ENCODE measurements at places on chromosomes 5 and 9.
A peak's percentile ranks its signal among the peaks of the same experiment; 100 is the strongest.

- no peak for DNase-seq
Measured at GRCh38 chr5:60916646-60917045, 28.2 kb downstream of the ERCC8 start.

- peak; percentile 59 for DNase-seq
Measured at GRCh38 chr9:17810728-17811571, 232.1 kb downstream of the SH3GL2 start.

DNA sequence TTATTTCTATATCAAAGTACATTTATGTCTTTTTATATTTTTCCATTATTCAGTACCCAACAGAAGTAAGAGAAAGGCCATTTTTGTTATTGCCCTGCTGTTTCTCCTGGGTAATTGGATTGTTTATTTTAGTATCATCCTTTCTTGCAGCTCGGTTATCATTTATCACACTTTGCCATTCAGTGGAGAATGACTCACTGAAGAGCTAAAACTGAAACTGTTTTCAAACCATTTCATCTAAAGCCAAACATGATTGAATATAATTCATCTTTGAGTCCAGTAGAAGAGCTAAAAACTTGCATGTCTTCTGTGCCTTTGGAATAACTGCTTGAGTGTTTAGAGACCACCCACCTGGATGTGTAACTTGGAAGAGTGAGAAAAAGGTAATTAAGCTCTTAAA lies 139.5 kb upstream of the PRDM9 start:
- no peak for DNase-seq

GRCh38 chr5:151318850-151319732 lies 15.5 kb upstream of the SLC36A3 start:
- DNase-seq = no peak

DNA sequence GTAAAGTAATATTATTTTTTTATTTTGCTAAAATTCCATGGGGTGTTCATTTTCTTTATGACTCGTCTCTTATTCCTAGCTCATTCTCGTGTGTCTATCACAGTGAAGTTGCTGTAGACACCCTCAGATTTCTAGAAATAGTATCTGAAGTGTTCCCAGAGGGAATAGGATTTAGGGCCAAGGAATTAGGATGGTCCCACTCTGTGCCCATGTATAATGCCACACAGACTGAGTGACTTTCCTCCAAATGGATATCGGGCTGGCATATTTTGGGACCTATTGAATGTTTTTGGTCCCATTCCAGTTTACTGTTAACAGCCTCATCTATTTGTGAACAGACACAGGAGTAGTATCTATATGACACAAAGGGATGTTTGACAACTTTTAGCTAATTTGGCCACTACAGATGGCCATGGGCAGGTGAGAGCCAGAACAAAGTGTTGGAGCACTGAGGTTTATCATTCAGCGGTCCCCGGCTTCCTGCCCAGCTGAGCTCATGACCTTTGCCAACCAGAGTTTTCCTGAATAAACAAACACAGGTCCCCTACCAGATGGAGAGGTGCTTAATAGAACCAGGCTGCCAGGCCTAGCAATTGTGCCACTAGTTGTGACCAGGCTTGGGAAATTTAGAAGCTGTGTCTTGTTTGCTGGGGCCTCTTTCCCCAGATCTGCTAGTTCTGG lies 46.9 kb downstream of the MAP1B start:
- DNase-seq = peak; percentile 89

DNA sequence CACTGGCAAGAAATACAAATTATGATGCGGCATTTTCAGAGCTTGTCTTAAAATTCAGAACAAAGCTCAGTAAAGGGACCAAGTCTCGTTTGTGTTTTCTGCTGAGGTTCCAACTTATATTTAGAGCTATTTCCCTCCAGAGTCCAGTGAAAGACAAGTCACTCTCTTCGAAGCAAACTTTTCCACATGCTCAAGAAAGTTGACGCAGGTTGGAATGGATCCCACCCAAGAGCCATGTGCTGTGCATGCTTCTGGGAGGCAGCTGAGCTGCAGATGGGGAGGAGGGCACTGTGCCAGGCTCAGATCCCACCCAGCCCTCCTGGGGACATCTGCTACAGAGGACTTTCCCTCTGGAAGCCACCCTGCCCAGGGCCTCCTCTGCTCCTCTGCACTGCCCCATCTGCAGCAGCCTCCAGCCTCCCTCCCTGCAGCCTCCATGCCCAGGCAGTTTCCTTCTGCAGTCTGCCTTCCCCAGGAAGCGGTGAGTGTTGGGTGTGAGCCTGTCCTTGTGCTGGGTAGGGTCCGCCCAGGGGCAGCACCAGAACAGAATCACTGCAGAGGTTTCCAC lies 75.3 kb downstream of the COL23A1 start:
- DNase-seq = no peak

GRCh38 chr5:3943859-3944258 lies 348.2 kb downstream of the IRX1 start:
- DNase-seq = no peak

DNA sequence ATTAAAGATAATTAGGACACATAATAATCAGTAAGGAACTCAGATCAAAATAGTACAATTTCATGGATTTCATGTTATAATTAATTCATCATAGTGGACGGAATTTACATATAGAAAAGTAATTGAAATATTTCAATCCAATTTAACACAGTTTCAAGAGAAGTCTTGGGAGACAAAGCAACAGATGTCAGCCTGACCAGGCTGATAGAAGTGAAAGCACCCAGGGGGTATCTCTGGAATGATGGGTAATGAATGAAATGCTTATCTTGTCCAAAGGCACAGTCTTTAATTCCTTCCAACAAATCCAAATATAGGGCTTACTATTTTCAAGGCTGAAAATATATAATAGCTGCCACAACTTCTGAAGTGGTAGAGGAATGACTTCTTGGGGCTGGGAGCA lies 629.3 kb upstream of the RGMB start:
- no peak for DNase-seq

GRCh38 chr5:55853041-55853670 lies 2.0 kb downstream of the IL31RA start:
- peak; percentile 26 for DNase-seq

GRCh38 chr5:59760785-59761348 lies 132.7 kb downstream of the PDE4D start:
- DNase-seq = peak; percentile 88

GRCh38 chr5:54930736-54931135 lies 54.7 kb downstream of the ESM1 start:
- DNase-seq = no peak

DNA sequence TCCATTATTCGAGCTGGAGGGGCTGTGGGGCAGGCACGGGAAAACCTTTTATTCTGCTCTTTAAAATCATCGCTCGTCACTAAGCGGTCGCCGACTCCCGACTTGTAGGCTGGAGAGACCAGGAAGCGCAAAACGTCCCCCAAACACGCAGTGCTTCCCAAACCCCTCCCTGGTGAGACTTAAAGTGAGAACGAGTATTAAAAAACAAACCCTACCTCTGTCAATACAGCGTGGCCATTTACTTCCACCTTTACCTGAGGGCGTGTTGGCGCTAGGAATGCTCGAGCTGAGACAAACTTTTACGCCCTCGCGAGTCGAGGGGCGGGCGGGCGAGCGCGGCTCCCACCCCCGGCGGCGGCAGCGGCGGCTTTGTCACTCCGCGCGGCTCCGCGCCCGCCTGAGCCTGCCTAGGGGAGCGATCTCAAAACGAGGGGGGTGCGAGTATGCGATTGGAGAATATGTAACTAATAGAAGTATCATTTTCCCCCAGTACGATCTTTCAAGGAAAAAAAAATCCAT lies at the start of gene NR2F1-AS1:
TSS of gene NR2F1-AS1 (minus strand) at position 293 of the 519 bp plus-strand sequence.
- no peak for DNase-seq

GRCh38 chr5:157544623-157544989 lies 31.0 kb downstream of the ADAM19 start:
- DNase-seq = no peak

DNA sequence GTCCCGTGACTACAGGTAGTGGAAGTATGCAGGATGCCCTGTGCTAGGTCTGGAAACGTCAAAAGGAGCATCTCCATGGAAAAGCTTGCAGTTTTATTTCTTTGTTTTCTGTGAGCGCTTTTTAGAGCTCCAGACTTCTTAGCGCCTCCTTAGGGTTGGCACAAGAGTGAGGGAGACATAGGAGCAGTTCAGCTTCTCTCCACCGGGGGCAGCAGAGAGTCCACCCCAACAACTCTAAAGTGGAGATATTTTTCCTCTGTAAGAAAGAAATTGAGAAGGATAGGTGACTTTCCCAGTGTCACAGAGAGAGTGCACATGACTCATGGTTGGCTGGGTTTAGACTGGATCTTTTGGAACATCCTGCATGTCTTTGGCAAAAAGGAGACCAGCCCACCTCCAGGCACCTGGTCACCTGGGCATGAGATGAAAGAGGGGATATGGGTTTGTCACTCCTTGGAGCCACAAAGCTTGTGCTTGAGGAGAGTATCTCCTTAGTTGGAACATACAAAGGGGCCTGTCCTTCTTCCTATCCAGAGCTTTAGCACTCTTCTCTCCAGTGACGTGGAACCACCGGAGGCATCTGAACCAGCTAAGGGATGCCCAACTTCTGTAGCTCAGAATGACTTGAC lies 637.7 kb downstream of the SEMA5A start:
- peak; percentile 34 for DNase-seq

- DNase-seq = peak; percentile 46
Measured at GRCh38 chr5:128163991-128164390, 80.4 kb downstream of the SLC12A2 start.

GRCh38 chr5:178211095-178212048 lies 7.0 kb downstream of the HNRNPAB start:
- no peak for DNase-seq

- no peak for DNase-seq
Measured at GRCh38 chr5:73786043-73786831, 160.2 kb downstream of the ARHGEF28 start.

DNA sequence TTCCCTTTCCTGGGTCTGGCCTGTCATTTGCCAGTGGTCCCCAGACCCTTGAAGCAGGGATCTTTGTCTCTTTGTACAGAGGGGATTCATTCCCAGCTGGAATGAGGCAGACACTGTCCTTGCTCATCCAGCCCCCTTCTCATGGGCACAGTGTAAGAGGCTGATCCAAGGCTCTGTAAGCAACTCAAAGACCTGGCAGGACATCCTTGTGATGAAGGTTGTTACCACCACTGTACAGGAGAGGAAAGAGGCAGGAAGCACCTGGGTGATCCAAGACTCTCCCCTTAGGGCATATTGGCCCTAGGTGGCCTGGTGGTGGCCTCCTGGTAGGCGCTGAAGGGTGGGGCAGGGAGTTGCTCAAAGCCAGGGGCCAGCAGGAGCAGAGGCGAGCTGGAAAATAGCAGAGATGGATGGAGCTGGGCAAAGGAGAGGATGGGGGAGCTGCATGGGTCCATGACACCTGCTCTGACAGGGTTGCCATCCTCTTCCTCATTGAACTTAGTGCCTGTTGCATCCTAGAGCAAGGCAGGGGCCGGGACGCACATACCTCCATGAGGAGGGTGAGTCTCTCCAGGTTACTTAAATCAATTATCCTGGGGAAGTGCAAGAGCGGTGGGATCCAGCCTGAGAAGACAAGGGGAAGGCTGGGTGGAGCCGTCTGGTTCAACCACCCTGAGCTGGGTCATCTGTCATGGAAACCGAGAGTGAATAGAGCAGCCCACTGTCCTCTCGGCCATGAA lies 9.8 kb upstream of the GADD45G start:
- DNase-seq = no peak

- DNase-seq = peak; percentile 53
Measured at GRCh38 chr9:69027355-69028097, 8.0 kb upstream of the FXN start.

DNA sequence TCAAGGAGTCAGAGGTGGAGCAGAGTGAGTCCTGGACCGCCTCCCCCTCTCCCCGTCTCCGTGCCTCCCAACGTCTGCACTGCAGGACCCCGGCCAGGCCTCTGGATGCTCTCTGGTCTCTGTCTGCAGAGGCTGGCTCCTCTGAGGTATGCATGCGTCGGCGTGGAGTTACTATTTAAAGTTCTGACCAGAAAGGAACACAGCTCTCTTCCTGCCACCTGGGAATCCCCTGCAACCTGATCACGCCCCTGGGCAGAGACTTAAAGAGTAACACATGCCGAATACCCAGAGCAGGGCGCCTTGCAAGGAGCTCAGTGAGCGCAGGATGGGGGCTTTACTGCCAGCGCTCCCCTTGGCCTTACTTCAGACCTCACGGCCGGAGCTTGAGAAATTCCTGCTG lies 16.0 kb downstream of the ANXA6 start:
- DNase-seq = no peak

GRCh38 chr5:141853895-141854626 lies 24.1 kb downstream of the PCDH1 start:
- no peak for DNase-seq

DNA sequence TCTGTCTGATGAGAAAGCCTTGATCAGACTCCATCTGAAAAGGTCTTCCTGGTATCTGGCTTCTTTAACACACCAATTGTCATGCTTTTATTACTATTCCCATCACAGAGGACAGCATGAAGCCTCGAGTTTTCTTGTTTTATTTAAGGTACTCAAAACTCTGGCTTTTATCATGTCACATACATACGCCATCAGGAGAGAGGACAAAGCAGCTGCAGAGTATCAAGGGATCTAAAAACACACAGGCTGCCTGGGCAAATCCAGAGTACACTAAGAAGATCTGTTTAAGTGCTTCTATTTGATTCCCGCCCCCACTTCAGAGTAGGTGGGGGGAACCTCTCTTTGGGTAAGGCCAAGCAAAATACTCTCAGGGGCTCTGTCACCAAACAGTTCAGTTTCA lies 277.2 kb downstream of the SPOCK1 start:
- DNase-seq = no peak

GRCh38 chr5:1479581-1480188 lies 34.4 kb upstream of the SLC6A3 start:
- DNase-seq = peak; percentile 27

GRCh38 chr5:112467485-112467884 lies 48.4 kb upstream of the EPB41L4A start:
- DNase-seq = no peak

- no peak for DNase-seq
Measured at GRCh38 chr9:82410306-82410705, 421.7 kb downstream of the SPATA31D1 start.

GRCh38 chr9:133256686-133257091 lies 18.3 kb downstream of the ABO start:
- DNase-seq = no peak

GRCh38 chr9:38680837-38681445 lies 39.0 kb downstream of the FAM240B start:
- no peak for DNase-seq

DNA sequence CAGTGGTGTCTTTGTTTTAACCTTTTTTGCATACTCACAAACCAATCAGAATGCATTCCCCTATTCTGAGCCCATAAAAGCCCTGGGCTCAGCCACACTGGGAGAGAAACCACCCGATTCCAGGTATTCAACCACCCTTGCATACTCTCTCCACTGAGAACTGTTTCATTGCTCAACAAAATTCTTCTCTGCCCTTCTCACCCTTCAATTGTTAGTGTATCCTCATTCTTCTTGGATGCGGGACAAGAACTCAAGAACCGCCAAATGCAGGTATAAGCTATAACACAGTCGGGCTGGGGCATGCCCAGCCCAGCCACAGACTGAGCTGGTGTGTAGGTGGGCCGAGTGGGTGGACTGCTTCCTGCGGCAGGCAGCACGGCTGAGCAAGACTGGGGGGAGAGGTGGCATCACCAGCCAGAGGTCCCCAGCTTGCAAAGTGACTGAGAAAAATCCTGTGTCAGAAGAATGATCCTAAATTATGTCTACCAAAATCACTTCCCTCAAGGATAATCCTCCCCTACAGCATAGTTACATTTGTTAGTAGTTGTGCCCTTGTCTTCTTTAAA lies 141.0 kb downstream of the SSBP2 start:
- DNase-seq = no peak
